ENCODE measurements at places on chromosomes 6 and 20. TPM values are rescaled to one million over a fixed set of nuclear protein-coding genes. Genes with fewer than 3 reads are reported as not detected.

GPX5 gene
- not detected for total RNA-seq

SLC12A5 gene
- 1.6 TPM for total RNA-seq

SEC63 gene
- 25.6 TPM for total RNA-seq

TP53TG5 gene
- not detected for total RNA-seq

PSORS1C2 gene
- not detected for total RNA-seq

SOX12 gene
- total RNA-seq: 8.5 TPM

MLIP gene
- 18.7 TPM for total RNA-seq

TSBP1 gene
- total RNA-seq: not detected

ZNF831 gene
- not detected for total RNA-seq

TMEM30A gene
- 341 TPM for total RNA-seq

PAK5 gene
- not detected for total RNA-seq

VGLL2 gene
- total RNA-seq: not detected

PMEPA1 gene
- total RNA-seq: 25.2 TPM

FABP7 gene
- total RNA-seq: not detected

Data from vein endothelial cell (primary cell).